AG04449 (cell line): ENCODE measurements at places on chromosomes 7 and 10.

DNA sequence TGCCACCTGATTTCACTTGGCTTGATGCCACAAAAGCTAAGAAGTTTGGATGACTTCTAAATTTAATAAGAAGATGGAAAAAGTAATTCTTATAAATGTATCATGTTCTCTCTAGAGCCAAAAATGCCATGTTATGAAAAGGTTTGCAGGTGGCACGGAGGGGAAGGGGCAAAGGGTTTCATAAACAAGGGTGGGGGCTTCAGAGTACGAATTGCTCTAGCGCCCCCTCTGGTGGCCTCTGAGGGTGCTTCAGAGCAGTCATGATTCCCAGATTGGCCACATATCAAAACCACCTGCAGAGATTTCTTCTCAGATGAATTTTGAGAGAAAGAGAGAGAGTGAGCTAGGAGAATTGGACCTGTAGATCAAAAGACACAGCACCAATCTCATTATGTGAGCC lies 208.6 kb upstream of the YAE1 start:
- DNase-seq: no peak

GRCh38 chr7:4195660-4196059 lies 486.4 kb upstream of the FOXK1 start:
- DNase-seq: no peak

- DNase-seq: no peak
Observed at GRCh38 chr7:91554883-91555282, 290.6 kb downstream of the FZD1 start.

DNA sequence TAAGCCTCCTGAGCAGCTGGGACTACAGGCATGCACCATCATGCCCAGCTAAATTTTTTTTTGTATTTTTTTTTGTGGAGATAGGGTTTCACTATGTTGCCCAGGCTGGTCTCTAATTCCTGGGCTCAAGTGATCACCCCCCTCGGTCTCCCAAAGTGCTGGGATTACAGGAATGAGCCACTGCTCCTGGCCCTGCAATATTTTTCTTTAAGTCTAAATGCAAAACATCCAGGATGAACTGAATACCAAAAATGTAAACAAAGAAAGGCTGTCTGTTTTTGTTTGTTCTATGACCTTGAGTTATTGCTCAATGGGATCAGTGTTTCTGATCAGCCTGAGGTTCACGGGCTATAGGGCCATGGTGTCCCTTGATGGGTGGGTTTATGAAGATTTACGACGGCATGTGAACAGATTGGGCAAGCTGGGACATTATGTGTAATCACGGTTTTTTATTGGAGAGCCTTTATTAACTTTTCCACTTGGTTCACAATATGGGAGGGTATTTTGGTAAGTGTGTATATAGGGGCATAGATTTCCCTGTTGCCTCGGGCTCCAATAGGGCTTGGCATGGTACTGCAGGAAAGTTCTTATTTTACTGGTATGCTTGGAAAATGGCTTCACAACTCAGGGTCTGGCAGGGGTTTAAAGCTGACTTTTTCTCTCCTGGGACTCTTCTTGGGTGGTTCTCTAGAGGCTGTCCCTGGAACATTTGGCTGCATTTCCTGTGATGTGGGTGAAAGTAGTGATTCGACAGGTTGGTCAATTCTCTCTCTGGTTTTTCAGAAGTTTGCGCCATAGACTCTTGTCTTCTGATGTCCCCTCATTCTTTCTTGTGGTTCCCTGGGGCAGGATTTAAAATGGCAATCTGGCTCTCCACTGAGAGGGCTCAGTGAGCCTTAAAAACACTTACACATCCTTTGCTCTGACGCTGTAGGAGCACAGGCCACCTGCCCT lies 41.6 kb downstream of the MRPS33 start:
- no peak for DNase-seq

DNA sequence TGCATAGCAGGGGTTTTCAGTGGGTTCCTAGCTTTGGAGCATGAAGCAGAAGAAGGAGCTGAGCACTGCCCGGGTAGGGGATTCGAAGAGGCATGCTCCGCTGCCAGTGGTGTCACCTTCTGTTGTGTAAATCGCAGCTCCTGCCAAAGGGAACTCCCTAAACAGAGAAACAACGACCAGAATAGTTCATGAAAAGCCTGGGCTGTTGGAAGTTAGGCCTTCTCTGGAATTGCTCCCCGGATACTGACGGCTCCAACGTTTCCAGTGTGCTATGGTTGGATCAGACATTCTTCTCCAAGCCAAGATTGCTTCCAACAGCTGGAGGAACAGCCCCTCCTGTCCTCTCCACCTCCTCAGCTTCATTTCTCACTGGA lies 546.0 kb upstream of the FZD8 start:
- no peak for DNase-seq

GRCh38 chr10:52814506-52814905 lies 41.9 kb upstream of the MBL2 start:
- no peak for DNase-seq

DNA sequence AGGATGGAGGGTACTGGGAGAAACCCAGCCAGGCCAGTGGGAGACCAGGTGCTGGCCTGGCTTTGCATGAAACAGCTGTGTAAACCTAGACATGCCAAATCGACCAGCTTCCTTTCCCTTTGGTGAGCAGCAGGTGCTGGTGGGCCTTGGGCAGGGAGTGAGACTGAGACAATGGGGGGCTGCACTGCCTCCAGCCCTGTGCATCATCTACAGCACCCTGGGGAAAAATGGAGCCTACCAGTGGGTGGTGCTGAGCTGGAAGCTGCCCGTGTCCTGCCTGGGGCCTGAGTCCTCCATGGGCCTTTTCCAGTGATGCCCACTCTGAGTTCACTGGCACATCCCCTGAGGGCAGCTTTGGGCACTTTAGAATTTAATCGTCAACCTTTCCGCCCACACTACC lies 19.2 kb upstream of the DDC start:
- DNase-seq: no peak

DNA sequence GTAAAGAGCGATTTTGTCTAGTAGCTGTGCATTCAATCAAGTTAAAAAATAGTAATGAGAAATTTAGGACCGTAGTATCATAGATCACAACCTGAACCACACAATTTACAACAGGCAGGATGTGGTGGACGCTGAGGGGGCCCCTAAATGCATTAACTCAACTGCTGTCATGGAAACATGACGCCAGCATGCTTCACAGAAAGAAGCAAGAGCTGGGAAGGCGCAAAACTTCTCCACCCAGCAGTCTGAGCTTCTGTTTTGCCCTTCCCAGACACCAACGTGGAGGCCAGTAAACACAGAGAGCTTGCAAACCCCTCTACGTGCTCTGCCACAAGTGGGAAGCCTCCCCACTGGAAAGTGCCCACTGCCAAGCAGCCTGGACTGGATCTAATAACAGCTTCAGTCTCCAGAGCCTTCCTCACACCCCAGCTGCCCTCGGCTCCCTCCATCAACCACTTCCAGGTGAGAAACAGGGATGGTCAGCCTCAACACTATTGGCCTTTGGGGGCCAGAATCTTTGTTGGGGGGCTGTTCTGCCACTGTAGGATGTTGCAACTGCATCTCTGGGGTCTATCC lies 151.8 kb downstream of the SFMBT2 start:
- no peak for DNase-seq

DNA sequence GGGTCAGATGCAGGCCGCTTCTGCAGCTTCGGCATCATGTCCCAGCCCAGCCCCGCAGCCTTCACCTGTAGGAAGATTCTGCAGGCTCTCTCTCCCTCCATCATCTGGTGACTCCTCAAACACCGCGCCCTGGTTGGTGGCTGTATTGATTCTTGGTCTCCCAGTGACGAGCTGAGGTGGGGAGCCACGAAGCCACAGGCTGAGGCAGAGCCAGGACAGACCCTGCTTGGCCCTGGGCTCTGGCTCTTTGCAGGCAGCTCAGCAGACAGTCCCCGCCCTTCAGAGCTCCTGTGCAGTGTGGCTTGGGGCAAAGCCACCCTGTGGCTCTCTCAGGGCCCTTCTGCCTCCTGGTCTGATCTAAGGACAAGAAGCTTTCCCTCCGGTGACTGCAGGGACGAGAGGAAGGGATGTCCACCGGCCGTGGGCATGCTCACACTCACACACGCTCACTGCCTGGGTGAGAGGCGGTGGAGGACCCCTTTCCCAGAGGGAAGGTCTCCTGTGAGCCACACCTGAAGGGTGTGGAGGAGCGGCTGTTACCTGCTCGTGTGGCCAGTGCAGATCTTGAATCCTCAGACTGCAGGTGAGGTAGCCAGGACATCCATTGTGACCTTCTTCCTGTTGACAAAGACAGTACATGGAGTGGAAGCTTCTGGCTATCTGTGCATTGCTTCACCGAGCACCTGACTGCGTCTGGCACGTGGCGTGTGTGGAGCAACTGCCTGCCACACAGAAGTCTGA lies 79.6 kb downstream of the INPP5A start:
- no peak for DNase-seq

DNA sequence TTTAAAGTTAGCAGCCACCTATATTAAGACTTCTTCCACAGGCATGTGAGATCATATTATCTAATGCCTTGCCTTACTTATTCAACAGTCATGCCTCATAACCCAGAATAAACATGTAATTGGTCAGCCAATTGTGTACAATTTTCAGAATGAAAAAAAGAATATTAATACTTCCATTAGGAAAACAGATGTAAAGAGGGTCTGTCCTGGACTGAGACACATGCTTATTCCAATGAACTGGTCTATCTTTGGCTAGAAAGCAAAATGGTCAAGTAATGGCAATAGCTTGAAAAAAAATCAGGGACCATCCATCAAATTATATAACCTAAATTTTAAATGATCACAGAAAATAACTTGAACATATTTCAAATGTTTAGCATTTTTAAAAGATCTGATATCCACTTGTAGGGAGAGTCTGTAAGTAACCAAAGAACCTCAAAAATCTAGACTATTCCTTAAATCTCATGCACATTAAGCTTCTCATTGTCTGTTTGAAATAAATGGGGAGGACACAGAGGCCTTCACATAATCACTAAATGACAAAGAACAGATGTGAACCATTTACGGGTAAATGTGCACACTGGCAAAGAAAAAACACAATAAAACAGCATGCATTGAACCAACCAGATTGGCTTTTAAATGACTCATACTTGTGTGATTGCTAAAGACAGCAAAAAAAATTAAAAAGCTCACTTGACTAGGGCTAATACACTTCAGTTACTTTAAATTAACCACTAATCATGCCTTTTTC lies 568.8 kb upstream of the PCDH15 start:
- DNase-seq: no peak

GRCh38 chr7:129612112-129613015 lies 844 bp downstream of the NRF1 start:
- no peak for DNase-seq

DNA sequence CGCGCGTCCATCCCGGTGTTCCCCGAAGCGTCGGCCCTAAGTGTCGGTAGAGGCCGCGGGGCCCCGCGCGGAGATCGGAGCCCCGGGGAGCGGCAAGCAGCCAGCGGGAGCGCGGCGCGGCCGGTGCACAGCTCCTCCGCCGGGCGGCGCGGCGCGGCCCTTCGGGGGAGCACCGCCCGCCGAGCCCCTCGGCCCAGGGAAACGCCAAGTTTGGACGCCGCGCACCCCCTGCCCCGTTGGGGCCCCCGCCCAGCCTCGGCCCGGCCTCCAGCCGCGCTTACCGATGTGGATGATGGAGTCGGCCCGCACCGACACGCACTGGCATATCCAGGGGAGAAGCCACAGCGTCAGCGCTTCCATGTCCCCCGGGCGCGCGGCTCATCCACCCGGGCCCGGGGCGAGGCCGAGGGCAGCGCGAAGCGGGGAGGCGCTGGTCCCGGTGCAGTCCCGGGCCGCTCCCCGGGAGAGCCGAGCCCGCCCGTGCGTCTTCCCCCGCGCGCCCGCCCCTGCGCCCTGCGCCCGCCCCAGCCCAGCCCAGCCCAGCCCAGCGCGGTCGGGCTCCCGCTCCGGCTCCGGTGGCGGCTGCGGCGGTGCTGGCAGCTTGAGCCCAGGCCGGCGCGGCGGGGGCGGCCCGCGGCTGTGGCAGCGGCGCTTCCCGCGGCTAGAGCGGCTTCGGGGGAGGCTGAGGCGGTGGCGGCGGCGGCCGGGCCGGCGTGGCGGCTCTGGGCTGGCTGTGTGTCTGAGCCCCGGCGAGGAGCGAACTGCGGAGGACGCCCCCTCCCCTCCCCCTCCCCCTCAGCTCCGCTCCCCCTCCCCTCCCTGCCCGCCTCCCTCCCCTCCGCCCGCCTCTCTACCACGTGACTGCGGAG lies at the start of gene GRID1:
GRID1 (minus strand) TSS at position 763 of the 869 bp plus-strand sequence.
- no peak for DNase-seq

GRCh38 chr7:7705318-7705717 lies 13.1 kb downstream of the RPA3 start:
- no peak for DNase-seq

DNA sequence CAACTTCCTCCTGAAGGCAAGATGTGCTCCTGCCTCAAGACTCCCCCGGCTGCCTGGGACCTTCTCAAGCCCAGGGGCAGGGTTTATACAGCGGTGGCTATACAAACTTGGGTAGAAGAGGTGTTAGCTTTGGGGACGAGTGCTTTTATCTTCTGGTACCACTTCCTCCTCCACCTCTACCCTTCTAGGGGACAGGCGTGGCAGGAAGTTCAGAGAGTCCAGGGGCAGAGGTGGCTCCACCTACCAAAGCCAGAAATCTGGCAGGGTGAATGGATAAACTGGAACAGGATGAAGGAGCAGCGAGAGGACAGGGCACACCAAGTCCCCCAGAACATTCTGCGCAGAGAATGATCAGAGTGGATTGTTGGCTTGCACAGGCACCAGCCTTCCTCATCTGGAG lies 24.0 kb upstream of the TM9SF3 start:
- no peak for DNase-seq

- DNase-seq: no peak
Observed at GRCh38 chr7:98281757-98282606, 496 bp downstream of the BRI3 start.

GRCh38 chr10:33098951-33099663 lies 141.1 kb upstream of the ITGB1 start:
- no peak for DNase-seq

DNA sequence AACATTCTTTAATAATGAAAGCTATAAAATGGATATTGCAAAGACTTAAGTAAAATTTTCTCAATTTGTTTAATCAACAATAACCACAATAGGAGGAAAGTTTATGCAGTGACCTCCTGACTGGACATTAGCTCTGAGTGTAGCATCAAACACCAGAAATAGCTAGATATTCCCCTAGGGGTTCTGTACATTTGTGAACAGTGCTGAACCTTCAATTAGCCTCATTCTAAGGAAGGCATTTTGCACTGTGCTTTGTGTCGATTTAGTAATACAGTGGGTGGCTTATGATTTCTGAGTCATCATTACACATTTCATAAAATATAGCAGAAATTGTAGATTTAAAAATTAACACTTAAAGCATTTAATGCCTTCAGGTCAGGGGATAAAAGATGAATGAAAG lies 367.3 kb upstream of the PCDH15 start:
- DNase-seq: no peak

GRCh38 chr7:80731281-80731680 lies 92.8 kb downstream of the CD36 start:
- DNase-seq: no peak

GRCh38 chr7:101630591-101630990 lies 1.5 kb upstream of the MYL10 start:
- no peak for DNase-seq

- no peak for DNase-seq
Observed at GRCh38 chr10:69220041-69220451, at the start of gene HKDC1. TSS of gene HKDC1 (plus strand) at chr10:69220332. CDS start at chr10:69220436, 104 bp downstream.

GRCh38 chr7:101874028-101874427 lies 56.6 kb downstream of the CUX1 start:
- no peak for DNase-seq

GRCh38 chr7:28626624-28627262 lies 214.4 kb downstream of the CREB5 start:
- DNase-seq: no peak

GRCh38 chr10:92493362-92493761 lies 80.5 kb downstream of the IDE start:
- no peak for DNase-seq

- DNase-seq: no peak
Observed at GRCh38 chr7:104898434-104898833, 115.6 kb upstream of the KMT2E start.

- DNase-seq: no peak
Observed at GRCh38 chr10:124693396-124693795, 50.8 kb downstream of the FAM53B start.
